ENCODE measurements at places on chromosomes 1 and 21.

DNA sequence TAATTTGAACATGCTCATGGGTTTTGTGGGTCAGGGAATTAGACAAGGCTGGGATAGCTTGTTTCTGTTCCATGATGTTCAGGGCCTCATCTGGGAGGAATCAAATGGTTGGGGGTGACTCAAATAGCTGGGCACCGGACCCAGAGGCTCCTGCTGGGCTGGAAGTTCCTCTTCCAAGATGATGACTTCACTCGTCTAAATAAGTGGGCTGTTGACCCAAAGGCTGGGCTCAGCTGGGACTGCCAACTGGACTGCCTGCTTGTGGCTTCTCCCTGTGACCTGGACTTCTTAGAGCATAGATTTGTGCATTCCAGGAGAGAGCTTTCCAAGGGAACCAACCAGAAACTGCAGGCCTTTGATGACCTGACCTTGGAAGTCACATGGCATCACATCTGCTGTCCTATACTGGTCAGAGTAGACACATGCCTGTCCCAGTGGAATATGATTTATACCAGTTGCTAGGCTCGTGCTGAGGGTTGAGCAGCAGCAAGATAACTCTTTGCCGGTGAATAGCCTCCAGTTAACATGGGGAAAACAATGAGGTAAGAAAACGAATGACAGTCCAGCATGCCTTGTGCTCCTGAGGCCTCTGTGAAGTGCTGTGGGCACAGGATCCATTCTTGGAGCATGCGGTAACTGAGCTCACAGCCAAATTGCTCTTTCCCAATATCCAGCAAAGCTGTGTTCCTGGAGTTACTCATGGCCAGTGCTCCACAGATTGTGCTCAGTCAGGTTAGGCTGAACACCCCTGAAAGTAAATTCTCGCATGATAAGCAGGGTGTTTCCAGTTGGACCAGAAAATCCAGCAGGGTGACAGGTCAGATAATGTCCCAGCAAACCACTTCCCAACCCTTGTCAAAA is 272.9 kb upstream of the TMEM51 start:
- DNase-seq = peak; percentile 41

- DNase-seq = no peak
Measured at GRCh38 chr1:85606414-85606800, 25.8 kb downstream of the CCN1 start.

GRCh38 chr1:63730211-63730610 is 43.6 kb upstream of the ROR1 start:
- DNase-seq = no peak

DNA sequence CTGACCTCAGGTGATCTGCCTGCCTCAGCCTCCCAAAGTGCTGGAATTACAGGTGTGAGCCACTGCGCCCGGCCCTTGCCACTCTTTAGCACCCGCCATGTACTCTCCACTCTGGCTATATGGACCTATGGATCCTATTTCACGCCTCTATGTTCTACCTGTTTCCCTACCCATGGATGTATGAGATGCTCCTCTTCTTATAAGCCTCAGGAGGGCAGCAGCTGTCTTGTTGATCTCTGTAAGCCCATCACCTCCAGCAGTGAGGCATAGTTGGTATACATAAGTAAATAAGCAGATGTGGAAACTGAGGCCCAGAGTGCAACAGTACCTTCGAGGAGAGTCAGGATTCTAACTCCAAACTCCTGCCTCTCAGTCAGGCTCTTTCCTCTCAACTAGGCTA is 24.7 kb upstream of the ARTN start:
- DNase-seq = no peak

GRCh38 chr1:223076362-223076761 is 66.7 kb downstream of the TLR5 start:
- DNase-seq = no peak

- no peak for DNase-seq
Measured at GRCh38 chr1:21910558-21911204, 26.4 kb downstream of the HSPG2 start.

- no peak for DNase-seq
Measured at GRCh38 chr1:14725695-14726094, 127.2 kb downstream of the KAZN start.

- no peak for DNase-seq
Measured at GRCh38 chr21:37063433-37063832, 9.4 kb downstream of the PIGP start.

DNA sequence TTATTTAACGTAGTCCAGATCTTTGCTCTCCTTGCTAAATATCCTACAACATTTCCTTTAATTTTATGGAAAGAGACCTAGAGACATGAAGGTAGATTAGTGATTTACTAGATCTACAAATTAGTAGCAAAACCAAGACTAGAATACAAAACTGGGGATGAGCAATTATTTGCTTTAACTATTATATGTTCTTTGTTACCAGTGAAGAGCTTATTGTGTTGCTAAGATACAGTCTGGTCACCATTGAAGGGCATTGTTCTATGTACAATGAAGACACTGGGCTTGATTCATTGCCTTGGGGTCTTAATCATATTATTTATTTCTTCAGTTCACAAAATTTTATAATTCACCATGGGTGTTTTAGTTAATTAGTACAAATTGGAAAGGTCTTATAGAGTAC is 88.3 kb downstream of the S1PR1 start:
- DNase-seq = no peak

DNA sequence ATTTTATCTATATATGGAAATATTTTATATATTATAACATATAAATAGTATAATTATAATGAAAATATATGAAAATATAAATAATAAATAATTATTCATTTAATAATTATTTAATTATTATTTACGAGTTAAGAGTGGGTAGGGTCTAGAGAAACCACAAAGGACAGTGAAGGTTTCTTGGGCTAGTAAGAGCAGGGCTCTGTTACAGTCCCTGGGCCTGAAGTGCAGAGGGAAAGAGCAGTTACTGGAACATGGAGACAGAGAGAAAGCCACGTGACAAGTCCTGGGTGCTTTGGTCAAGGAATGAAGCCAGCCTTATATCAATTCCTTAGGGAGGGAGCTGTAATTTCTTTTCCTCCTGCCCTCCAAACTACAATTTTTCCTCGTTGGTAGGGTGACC is 117.2 kb upstream of the OLIG2 start:
- no peak for DNase-seq

DNA sequence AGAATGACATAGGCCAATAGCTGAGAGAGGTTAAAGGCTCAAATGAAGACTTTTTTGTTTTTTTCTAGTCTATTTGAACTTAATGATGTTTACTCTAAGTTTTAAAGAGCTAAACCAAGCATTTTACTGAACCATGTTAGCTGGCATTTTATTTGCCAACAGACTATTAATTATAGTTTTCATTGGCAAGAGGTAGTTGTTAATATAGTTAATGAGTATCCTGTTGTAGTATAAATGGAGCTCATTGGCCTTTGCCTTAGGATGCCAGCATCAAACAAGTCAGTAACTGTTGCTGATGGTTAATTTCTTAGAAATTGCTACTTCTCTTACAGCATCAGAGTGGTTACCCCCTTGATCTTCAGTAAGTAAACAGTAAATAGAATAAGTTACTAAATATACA is 339.0 kb upstream of the B3GALT2 start:
- no peak for DNase-seq
